Epithelial cell of esophagus (primary cell): ENCODE measurements at places on chromosomes 4 and X.

GRCh38 chr4:118775405-118775804, 60.5 kb downstream of the SEC24D start:
- no peak for DNase-seq

DNA sequence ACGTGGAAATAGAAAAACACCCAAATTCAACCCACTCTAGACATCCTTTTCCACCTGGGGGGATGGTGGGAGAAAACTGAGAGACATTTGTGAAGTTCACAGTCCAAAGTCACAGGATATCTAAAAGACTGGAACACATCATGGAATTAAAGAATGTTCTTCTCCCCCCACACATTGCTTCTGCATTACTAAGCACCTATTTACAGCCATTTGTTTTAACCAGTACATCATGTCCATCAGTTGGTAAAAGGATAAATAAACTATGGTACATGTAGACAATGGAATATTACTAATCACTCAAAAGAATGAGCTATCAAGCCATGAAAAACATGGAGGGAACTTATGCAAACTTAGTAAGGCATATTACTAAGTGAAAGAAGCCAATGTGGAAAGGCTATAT, 185.5 kb upstream of the ANXA10 start:
- DNase-seq = no peak

DNA sequence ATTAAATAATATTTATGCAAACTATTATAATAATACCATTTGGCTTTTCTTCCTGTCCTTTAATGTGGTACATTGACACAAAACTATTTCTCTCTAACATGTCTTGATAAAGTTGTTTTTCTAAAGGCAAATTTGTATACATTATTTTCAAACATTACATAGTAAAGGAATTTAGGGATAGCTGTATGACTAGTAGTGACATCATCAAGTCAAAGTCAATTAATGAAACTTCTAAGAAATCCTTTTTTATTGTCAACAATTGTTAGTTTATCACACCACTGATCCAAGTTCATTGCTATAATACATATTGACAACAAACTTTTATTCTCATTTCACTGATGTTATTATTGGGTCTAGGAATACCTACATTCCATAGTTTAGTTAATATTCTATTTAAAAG, 68.4 kb downstream of the TBCK start:
- DNase-seq = peak; percentile 16

- no peak for DNase-seq
These were observed 35.3 kb upstream of the LGI2 start for GRCh38 chr4:25065932-25066590.

DNA sequence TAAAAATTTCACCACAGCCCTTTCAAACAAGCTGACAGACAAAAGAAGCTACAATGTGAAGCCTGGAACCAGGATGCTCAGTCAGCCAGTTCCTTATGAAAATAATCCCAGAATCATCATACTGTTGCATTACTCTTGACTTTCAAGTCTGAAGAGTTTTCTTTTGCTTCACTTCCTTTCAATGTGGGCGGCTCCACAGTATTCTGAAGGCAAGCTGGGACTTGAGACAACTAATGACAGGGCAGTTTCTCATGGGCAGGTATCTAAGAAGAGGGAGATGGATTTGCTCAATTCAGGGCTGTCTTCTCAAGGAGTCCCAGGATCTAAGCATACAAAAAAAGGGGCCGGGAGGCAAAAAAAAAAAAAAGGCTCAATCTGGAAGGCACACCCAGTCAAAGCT, 173.4 kb downstream of the PAPSS1 start:
- DNase-seq = peak; percentile 98

- no peak for DNase-seq
These were observed 2.8 kb upstream of the NELFA start for GRCh38 chr4:2011583-2011982.

- peak; percentile 73 for DNase-seq
These were observed 115.1 kb downstream of the RBM47 start for GRCh38 chr4:40514497-40514951.

GRCh38 chr4:136687118-136687517, 845.2 kb downstream of the PCDH18 start:
- no peak for DNase-seq

DNA sequence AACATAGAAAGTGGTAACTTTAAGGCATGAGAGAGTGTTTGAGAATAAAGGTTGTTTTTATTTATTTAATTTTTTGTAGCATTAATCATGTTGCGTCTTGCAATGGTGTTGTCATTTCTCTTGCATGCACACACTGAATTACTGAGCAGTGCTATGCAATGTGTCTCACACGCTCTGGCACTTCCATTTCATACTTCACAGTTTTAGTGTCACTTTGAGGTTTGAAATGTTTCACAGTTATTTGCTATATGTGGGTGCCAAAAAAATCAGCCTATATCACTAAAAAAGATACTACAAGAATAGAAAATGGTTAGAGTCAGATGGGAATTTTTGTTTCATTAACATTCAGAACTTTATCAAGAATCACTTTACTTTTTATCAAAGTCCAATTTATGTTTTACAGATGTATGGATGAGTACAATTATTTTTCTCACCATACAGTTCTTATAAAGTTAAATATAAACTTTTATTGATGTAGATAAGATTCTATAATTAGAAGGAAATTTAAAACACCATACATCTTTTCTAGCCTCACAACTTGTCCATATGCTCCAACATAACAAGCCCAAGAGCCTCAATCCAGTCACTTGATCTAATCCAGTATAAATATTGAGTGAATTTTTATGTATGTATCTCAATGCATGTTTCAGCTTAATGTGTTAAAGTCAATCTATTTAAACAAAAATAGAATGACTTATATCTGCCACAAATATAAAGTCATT, 114.0 kb downstream of the IQCM start:
- DNase-seq = peak; percentile 26

DNA sequence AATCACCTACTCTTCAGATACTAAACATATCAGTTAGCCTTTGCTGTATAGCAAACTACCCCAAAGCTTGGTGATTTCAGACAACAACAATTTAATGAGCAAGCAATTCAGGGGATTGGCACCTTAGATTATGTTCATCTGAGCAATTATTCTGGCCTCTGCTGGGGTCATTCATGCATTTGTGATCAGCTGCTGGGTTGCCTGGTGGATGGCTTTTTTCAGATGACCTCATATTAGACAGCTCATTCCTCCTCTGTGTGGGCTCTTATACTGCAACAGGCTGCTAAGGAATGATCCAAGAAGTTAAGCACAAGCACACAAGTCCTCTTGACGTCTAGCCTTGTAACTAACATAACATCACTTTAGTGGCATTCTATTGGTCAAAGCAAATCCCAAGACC, 153.0 kb upstream of the PPP1R2C start:
- no peak for DNase-seq

DNA sequence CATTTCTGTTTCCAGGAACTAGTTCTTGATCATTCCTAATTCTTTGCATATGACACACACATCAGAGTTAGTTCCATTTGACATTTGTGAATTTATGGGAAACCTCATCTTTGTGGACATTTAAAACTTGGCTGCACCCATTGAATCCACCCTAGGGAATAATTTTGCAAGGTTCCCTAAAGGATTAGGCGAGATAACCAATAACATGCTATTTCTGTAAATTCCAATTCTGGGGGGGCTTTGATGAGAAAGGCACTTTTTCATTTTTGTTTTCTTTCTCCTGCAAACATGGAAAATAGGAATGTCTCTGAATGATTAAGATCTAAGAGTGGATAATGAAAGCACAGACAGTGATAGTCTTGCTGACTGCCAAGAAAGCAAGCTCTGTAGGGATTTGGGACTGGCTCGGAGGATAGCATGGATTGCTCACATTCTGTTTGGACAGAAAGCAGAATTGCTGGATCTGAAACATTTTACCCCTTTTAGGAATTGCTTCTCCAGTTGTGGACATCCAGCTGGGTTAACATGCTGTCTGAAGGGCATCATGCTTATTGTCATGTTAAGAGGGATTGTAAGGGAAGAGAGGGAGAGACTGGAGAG, 145.1 kb downstream of the NHS start:
- no peak for DNase-seq
